NCI-H1092 treated with DMSO at 0.1 percent for 48 hours (cell line): ENCODE measurements at places on chromosomes 2 and 18.

GRCh38 chr2:223075301-223076270 lies 23.6 kb downstream of the KCNE4 start:
- DNase-seq: no peak

DNA sequence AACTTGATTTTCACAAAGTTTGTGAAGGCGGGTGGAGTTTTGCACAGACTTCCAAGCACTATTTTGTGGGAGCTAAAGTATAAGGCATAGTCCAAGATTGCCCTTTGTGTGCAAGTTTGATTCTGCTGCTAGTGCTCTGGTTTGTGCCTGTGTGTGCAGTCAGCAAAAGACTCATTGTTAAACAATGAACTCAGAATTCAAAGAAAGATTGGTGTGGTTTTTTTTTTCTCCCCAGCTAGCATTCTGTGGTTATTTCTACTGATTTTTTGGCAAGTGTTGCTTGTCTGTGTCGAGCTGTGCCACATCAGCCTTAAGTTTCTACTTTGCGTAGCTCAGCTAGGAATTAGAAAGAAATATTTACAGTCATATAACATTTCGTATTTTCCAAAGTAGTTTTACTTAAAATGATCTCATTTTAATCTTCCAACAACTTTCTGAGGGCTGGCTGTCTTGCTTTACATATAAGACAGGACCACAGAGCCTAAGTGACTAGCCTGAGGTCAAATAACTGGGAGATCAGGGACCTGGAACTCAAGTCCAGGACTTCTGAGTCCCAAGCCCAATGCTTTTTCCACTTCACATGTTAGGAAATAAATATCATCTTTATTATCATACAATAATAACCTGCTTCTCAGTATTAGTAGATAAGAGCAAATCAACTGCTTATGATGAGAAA lies 69.8 kb downstream of the BABAM2 start:
- no peak for DNase-seq

- peak; percentile 59 for DNase-seq
These were observed at the start of gene FBXO36 for GRCh38 chr2:229922449-229923386. Gene FBXO36, plus strand, starts transcription at chr2:229922503. Its CDS starts 11 bp downstream, at chr2:229922514.

GRCh38 chr2:158495175-158495574 lies 38.4 kb downstream of the PKP4 start:
- no peak for DNase-seq

DNA sequence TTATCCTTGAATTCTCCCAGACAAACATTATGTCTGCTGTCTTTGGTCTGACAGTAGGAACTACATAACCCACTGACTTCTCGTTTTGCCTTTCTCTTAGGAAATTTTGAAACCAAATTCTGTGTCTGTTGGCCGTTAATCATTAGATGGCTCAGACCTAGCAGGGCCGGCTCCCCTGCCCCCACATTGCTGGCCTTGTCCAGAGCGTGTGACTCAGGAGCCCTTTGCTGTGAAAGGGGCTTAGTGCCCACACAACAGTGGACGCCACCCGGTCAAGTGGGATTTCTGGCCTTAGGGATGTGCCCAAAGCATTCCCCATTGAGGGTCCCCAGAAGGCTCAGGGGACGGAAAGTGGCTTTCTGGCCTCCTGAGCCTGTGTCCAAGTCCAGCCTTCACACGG lies 137.5 kb downstream of the CTIF start:
- DNase-seq: no peak

GRCh38 chr2:190382851-190383250 lies 25.3 kb upstream of the MFSD6 start:
- peak; percentile 57 for DNase-seq

DNA sequence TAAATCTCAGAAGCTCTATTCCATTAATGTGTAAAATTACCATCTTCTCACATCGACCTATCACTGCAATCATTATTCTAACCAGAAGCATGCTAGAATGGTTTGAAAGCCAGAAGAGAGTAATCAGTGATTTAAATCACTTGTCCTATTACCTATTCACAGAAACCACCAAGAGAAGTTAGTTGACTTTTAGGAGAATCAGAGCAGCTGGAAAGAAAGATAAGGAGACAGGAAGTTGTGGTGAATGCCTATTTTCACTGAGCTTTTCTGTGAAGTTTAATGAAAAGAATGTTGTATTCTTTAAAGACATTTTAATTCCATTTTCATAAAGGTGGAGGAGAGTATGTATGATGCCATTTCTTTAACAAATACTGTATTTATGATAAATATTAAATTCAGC lies 352.6 kb upstream of the CRIM1 start:
- DNase-seq: no peak

DNA sequence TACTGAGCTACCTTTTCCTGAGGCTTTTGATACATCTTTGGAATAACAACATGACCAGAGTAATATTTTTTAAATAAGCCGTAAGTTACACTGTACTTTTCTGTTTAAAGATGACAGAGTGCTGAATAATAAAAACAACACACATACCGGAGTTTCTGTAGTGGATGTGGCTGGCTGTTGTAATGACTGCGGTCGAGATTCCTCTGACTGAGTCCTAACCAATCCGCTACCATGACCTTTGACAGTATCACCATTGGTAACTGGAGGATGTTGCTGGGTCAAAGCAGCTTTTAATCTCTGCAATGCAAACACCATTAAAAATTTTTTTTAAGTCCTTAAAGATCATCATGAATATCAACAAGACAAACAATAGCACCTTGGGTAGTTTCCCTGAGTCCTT lies 70.7 kb downstream of the ATF2 start:
- DNase-seq: no peak

GRCh38 chr18:5977022-5977421 lies 81.7 kb upstream of the TMEM200C start:
- DNase-seq: no peak

- DNase-seq: no peak
These were observed 16.7 kb downstream of the PKDCC start for GRCh38 chr2:42064417-42064942.

GRCh38 chr2:55779459-55780421 lies 86.1 kb upstream of the PNPT1 start:
- no peak for DNase-seq

DNA sequence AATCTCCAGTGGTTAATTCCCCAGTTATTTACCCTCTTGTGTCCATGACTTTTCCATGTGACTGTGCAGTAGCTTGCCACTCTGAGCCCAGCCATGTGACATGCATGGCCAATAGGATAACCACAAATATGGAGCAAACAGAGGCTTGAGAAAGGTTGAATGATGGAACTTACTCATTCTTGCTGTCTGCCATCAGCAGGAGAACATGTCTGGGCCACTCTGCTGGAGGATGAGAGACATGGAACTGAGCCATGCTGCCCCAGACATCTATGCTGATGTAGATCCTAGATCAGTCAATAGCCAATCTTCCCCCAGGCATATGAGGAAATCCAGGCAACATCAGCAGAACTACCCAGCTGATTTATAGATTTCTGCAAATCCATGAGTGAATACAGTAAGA lies 992.3 kb upstream of the FANCL start:
- DNase-seq: no peak

DNA sequence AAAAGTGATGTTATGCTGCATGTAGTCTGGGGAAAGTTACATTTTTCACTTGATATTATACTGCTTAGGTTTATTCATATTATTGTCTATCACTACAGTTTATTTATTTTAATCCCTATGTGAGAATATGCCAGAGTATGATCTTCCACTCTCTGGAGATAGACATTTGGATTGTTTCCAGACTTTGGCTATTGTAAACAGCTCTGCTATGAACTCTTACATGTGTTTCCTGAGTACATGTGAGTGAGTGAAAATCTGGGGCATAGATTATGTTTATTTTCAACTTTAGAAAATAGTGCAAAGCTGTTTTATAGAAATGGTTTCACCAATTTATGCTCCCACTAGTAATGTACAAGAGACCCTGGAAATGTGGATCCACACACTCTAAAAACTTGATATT lies 49.0 kb upstream of the EPAS1 start:
- DNase-seq: no peak

GRCh38 chr2:197232010-197232409 lies 78.6 kb downstream of the ANKRD44 start:
- DNase-seq: no peak

DNA sequence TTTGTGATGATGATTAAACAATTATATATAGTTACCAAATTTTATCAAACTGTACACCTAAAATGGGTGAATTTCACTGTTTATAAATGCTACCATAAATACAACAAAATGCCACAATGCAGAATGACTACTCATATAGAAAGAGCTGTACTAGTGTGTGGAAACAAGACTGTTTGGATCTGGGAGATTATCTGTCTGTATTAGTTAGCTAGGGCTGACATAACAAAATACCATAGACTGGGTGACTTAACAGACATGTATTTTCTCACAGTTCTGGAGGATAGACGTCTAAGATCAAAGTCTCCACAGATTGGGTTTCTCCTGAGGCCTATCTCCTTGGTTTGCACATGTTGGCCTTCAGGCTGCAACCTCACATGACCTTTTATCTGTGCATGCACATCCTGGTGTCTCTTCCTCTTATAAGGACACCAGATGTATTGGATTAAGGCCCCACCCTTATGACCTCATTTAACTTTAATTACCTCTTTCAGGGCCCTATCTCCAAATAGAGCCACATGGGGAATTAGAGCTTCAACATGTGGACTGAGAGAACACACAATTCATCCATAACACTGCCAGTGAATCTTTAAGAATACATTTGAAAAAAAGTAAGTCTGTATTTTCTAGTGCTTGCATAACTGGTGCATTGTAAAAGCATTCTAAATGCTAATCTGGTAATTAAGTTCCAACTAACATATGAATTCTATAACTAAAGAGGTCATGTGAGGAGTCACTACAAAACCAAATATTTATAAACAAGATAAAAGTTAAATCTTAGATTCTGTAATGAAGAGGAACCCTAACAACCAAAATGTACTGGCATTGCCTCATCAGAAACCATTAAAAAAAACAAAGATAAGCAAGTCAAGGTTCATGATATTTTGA lies 699.6 kb downstream of the NYAP2 start:
- DNase-seq: no peak

- DNase-seq: no peak
These were observed 35.2 kb downstream of the SKA1 start for GRCh38 chr18:50410008-50410407.

DNA sequence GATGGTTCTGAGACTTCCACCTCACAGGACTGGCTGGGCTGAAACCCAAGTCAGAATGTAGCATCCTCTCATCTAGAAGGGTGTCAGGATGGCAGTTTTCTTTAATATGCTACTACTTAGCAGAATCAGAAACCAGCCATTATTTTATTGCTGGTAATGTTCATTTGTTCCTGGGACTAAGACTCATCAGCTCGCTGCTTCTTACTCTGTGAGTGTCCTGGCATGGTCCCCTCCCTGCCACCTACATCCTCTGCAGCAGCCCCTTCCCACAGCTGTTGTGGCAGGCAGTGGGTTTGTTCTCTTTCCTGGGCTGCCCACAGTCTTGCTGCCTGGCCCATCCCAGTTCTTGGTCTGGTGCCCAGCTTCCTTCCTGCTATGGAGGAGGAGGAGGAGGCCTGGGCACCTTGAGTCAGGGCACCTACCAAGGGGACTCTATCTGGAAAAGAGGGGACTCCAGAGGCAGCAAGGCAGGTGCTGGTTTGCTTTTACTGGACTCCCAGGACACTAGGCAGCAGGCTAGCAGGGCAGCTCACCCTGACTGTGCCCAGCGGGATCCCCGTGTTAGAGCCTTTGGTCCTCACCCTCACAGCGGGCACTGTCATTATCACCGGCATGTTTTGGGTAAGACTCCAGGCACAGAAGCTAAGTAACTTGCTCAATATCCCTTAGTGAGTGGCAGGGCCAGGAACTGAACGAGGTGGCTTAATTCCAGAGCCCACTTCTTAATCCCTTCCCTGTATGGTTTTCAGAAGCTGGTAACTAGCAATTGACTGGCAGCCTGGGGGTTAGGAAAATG lies 62.1 kb downstream of the LRRFIP1 start:
- DNase-seq: no peak

- DNase-seq: no peak
These were observed 19.6 kb downstream of the MTERF4 start for GRCh38 chr2:241082341-241083090.
